ENCODE measurements at places on chromosomes 4 and X.

DNA sequence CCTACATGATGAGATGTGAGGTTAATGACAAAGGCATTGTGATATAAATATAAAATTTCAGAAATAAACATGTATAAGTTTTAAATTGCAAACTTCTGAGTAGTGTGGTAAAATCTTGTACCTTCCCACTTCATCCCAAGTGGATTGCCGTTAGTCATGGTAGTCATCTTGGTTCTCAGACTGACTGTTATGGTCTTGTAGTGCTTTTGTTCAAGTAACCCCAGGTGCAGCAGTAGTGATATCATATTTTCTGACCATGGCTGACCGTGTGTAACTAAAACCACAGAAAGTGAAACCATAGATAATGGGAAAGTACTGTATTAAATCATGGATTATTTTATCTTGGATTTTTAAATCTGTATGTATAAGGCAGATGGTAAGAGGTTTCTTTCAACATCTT, 74.8 kb upstream of the SLIT2 start:
- DNase-seq = no peak

GRCh38 chr4:133424605-133425004, 275.5 kb downstream of the PCDH10 start:
- no peak for DNase-seq

GRCh38 chrX:96372313-96373046, 312.2 kb upstream of the DIAPH2 start:
- peak; percentile 5 for DNase-seq

DNA sequence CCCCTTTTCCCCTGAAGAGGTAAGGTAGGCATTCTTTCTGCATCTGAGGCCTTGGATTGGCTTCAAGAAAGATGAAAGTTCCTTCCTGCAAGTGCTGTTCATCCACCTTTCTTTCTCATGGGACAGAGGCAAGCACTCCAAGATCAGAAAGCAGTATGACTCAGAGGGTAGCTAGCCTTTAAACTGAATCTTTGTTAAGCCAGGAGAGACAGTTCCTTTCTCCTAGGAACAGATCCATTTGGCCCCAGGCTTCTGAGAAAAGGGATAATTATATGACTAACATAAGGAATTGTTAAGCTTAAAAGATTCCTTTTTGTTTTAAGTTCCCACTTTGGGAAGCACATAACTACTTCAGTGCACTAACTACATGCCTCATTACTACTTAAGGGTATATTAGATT, 192.0 kb downstream of the PPP3CA start:
- no peak for DNase-seq

GRCh38 chr4:186068581-186069348, at the start of gene TLR3:
TLR3 (plus strand) TSS chr4:186069156; CDS start chr4:186076620, 7,464 bp downstream.
- no peak for DNase-seq

DNA sequence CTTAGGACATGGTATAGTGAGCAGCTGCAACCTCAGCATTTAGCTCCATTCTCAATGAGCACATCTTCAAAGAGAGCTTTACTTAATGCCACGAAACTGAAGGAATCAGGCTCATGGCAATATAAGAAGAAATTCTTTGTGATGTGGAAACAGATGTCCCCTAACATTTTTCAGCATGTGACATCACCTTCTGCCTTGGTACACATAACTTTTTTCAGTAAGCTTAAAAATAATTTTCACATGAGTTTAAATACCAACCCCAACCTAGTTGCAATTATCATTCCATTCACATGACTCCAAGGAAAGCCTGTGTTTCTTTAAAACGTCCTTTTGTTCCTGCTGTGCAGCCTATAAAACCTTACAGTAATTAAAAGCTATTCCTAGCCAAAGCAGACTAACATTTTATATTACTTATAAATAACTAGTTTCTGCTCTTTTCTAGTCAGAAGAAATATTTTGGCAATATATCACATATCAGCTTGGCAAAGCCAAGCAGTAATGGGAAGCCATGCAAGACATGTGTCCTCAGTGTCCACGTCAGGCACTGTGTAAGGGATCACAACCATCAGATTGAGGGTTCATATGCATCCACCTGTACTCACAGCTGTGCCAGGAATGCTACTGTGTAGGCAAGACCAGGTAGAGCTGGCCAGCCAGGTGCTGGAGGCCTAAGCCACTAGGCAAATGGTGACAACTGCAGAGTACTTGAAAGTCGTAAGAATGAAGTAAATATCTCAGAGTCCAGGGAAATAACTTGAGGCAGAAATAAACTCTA, 466.6 kb downstream of the INPP4B start:
- no peak for DNase-seq
